Renal pelvis (tissue), 12 donors: ENCODE measurements at places on chromosomes 12 and 14. TPM values are rescaled to one million over a fixed set of nuclear protein-coding genes. Genes with fewer than 3 reads are reported as not detected.

ADCY4 gene
- 19.3 TPM for polyA plus RNA-seq

SDR9C7 gene
- polyA plus RNA-seq, result 0.21 TPM

RDH5 gene
- polyA plus RNA-seq, result 41.6 TPM

KRT80 gene
- polyA plus RNA-seq, result 0.70 TPM

SRP54 gene
- 60.6 TPM for polyA plus RNA-seq

LALBA gene
- polyA plus RNA-seq, result not detected

KERA gene
- polyA plus RNA-seq, result 0.06 TPM

CISTR gene
- 0.20 TPM for polyA plus RNA-seq

PLA2G1B gene
- 0.41 TPM for polyA plus RNA-seq

MANSC4 gene
- polyA plus RNA-seq, result 0.89 TPM

DNA sequence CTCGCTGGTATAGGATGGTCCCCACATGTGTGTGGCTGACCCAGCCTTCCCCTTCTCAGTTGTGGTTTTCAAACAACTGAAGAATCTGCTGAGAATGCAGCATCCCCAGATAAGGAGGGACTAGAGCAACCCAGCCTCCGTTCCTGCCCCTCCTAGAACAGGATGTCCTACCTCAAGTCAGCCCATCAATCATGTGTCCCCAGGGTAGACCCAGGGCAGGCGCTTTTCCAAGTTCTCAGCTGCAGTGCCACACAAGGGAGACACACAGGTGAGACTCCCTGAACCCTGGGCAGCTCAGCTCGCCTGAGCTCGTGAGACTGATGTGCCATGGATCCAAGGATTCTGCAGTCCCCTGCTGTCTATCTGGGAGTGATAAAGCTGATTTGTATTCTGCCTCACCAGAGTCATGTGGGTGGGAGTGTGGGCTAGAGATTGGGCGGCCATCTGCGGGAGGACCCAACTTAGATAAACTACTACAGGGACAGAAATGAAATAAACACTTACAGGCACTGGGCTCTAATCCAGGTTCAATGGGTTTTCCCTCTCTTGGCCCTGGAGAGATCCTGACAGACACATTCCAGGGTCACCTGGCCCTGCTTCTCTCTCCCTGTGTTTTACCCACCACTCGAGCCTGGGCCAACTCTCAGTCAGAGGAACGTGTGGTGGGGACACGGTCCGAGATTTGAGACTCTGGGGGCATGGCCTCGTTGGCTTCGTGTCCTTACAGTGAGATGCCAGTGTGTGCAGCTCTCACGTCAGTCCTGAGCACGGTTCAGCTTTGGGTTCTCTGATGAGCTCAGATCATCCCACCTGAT lies 303.5 kb upstream of the SFSWAP start:
- DNase-seq, result no peak

- DNase-seq, result peak; percentile 65
These were observed 258.6 kb upstream of the DCN start for GRCh38 chr12:91441246-91441645.

DNA sequence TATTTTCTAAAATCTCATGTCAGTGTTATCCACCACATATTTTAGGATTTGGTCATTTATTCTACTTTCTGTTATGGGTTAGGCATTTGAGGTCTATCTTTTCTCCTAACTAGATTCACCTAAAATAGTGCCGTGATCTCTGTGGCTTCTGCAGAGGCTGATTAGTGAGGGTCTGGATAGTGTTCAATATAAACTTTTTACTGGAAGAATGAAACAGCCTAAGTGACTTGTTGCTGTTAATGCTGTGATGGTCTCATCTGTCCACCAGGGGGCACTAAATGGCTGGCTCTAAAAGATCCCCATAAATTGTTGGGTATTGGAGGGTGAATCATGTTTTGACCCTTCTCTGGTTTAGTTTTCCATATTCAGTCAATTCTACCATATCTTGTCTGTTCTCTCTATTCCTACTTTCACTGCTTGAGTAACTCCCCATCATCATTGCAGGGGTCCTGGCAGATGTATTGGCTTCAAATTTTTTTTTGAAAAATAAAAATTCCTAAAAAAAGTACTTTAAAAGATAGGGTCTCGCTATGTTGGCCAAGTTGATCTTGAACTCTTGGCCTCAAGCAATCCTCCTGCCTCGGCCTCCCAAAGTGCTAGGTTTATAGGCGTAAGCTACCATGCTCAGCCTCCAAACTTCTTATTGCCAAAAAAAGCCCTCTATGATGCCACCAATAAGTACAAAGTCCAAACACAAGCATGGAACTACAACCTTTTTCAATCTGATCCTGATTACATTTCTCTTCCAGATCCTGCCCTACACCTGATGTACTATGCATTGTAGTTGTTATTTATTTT lies 6.9 kb downstream of the PABPN1 start:
- peak; percentile 71 for DNase-seq

GRCh38 chr12:117481470-117481869 lies 120.0 kb upstream of the NOS1 start:
- no peak for DNase-seq

DNA sequence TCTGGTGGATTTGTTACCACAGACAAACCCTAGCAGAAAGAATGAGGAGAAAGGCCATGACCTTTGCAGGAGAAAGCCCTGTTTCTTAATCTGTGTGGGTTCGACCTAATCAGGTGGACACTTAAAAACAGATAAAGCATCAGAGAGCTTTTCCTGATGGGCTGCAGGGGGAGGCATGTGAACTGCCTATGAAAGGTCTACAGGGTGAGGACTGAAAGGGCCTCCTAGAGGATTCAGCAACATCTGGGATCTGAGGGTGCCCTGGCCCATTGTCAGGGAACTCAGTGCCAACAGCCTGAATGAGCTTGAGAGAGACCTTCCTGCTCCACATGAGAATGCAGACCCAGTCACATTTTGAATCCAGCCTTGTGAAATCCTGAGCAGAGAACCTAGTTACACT lies 178.8 kb upstream of the DDHD1 start:
- no peak for DNase-seq

DNA sequence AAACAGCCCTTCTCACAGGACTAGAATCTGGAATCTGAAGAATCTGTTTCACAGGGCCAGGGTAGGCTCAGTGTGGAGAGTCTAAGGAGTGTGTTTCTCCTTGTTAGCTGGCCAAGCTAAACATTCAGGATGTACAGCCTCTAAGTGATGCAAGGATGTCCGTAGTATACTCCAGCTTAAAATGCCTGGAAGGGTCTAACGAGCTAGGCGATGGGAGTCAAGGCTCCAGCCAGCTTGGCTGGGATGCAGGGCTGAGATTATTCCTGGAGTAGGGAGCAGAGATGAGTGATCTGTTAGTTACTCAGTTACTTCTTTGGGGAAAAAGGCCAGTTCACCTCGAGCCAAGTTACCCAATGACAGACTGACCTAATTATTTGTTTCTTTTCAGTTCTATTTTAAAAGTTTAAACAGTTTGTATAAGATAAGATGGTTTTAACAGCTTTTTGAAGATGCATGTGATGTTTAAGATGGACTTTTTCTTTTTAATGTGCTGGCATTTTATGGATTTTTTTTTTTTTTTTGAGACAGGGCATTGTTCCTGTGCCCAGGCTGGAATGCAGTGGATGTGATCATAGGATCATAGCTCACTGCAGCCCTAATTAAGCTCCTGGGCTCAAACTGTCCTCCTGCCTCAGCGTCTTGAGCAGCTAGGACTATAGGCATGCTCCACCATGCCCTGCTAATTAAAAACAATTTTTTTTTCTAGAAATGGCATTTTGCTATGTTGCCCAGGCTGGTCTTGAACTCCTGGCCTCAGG lies 41.1 kb downstream of the SYNE2 start:
- DNase-seq, result no peak

GRCh38 chr14:61125041-61125866 lies 144.2 kb downstream of the SLC38A6 start:
- no peak for DNase-seq

- DNase-seq, result peak; percentile 58
These were observed 12.2 kb downstream of the AGAP2 start for GRCh38 chr12:57726151-57726883.

DNA sequence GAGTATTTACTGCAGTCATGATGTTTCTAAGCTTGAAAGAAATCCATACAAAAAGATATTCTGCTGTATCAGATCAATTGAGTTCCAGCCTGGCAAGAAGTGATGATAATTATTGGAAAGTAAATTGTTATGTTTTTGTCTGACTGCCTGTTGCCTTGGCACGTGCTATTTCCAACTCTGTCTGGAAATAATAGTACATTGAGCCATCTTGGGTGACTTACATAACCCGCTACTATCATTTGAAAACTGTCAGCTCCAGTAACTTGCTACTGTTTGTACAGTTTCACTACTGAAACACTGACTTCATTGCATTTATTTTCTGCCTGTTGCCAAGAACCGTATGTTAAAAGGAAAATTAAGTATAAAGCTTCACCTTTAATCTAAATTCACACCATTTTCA lies 318.6 kb downstream of the ITPR2 start:
- DNase-seq, result no peak

DNA sequence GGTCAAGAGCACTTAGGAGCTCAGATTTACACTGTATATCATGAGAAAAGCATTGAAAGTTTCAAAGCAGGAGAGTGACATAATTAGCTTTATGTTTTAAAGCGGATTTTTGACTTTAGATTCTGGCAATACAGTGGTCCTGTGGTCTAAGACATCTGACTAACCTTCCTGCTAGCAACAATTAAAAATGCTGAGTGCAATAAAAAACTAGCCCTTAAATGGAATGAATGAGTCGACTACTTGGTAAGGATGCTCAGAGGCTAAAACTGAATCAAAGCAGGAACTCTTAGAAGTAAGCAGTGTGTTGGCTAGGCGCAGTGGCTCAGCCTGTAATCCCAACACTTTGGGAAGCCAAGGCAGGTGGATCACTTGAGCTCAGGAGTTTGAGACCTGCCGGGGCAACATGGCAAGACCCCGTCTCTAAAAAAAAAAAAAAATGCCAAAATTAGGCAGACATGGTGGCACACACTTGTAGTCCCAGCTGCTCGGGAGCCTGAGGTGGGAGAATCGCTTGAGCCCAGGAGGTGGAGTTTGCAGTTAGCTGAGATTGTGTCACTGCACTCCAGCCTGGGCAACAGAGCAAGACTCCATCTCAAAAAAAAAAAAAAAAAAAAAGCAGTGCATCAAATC lies 18.9 kb downstream of the BICD1 start:
- no peak for DNase-seq

GRCh38 chr14:30994681-30995620 lies 30.5 kb upstream of the AP4S1 start:
- no peak for DNase-seq

DNA sequence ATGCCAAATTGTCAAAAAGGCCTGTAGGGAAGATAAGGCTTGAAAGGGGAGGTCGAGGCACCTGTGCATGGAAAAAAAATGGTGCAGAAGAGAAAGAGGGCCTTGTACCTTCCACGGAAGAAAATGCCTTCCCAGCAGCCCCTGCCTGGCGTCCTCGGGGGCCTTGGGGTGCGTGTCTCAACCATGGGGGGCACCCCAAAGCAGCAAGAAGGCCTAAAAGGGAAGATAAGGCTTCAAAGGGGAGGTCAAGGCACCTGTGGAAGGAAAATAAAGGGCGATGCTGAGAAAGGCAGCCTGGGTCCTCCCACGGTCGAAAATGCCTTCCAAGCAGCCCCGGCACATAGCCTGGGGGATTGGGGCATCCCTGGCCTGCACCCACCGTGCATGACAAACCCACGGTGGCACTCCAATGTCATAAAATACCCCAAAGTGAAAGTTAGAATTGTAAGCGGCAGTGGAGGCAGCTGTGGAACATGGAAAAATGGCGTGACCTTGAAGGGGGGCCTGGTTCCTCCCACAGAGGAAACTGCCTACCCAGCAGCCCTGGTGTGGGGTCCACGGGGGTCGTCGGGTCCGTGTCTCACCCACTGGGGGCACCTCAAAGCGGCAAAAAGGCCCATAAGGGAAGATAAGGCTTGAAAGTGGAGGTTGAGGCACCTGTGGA lies 275.0 kb downstream of the ALG10 start:
- DNase-seq, result no peak

DNA sequence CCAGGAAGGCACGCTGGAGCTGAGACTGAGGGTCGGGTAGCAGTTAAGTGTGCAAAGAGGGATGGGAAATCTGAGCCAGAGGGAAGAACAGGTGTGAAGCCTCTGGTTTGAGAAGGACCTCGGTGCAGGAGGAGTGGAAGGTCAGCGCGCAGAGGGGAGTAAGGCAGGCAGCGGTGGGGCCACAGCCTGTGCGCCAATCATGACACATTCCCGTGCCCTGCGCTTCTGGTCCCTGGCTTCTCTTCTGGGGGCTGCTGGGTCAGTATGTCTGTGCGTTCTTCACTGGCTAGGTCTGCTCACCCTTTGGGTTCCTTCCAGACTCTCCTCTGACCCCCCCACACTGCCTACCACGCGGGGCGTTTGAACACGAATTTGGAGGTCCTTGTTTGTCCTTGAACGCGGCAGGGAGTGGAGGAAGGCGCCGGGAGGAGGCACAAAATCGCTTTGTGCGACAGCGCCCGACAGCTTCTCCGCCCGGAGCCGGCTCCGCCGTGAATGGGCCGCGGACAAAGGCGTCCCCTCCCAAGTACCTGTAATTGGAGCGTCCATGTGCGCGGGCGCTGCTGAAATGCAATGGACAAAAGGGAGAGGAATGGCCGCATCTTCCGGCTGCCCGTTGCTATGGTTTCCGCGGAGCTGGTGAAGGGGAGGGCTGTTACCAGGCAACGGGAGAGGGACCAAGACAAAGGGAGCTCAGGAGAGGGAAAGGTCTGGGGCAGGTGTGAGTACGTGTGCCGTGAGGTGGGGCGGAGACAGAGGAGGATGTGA lies 207.2 kb upstream of the SRRM4 start:
- DNase-seq, result peak; percentile 2

GRCh38 chr14:34450958-34451357 lies 11.1 kb downstream of the SPTSSA start:
- no peak for DNase-seq

DNA sequence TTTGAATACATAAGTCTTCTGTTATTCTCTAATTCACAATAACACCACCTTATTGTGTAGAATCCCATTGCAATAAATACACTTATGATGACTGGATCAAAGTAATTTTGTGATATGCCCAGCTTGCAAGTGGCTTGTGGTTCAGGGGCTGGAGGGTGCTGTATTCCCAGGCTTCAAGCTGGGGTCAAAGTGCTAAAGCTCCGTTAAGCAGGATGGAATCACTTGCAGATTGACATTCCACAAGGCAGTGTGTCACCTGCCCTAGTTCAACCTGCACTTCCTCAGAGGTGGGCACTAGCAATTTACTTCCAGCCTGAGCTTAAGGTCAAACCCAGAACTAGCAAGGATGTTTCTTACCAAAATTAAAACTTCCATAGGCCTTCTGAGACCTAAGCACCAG lies 166.6 kb downstream of the SSPN start:
- no peak for DNase-seq

GRCh38 chr12:94674051-94674451 lies 23.7 kb upstream of the TMCC3 start:
- peak; percentile 30 for DNase-seq

- no peak for DNase-seq
These were observed 1028.7 kb downstream of the AACS start for GRCh38 chr12:126093908-126094307.

GRCh38 chr14:88323523-88324199 lies 592 bp upstream of the KCNK10 start:
- DNase-seq, result peak; percentile 45

- peak; percentile 84 for DNase-seq
These were observed 2.9 kb upstream of the NAB2 start for GRCh38 chr12:57085999-57086492.

- no peak for DNase-seq
These were observed 9.9 kb downstream of the AHSA1 start for GRCh38 chr14:77467801-77468200.

- no peak for DNase-seq
These were observed 21.5 kb downstream of the SCARB1 start for GRCh38 chr12:124842073-124842749.
